ENCODE measurements at places on chromosomes 1 and 21.

GRCh38 chr1:147611021-147611426 is 59.3 kb downstream of the ACP6 start:
- DNase-seq = no peak

GRCh38 chr1:156284757-156285156 is 632 bp downstream of the TMEM79 start:
- DNase-seq = no peak

- DNase-seq = no peak
These were observed 7.0 kb downstream of the COL24A1 start for GRCh38 chr1:86149591-86149990.

DNA sequence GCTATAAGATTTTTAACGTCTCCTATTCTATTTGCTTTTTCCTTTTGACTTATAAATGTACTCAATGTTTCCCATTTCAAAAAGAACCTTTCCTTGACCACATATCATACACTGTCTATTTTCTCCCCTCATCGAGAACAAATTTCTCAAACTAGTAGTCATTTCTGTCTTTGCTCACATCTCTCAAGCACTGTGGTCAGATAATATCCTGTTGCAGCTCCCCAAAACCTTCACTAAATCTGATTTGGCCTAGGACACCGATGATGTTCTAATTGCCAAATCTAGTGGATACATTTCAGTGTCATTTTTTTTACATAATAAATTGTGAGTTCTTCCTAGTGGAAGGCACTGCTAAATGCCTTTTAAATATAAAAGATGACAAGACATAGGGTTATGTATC is 19.4 kb downstream of the CXADR start:
- DNase-seq = no peak

- DNase-seq = no peak
These were observed 23.0 kb downstream of the DNM3 start for GRCh38 chr1:171864308-171864707.

- DNase-seq = no peak
These were observed 170.7 kb downstream of the NEGR1 start for GRCh38 chr1:72111662-72112061.
